ENCODE measurements at places on chromosomes 1 and 21.

DNA sequence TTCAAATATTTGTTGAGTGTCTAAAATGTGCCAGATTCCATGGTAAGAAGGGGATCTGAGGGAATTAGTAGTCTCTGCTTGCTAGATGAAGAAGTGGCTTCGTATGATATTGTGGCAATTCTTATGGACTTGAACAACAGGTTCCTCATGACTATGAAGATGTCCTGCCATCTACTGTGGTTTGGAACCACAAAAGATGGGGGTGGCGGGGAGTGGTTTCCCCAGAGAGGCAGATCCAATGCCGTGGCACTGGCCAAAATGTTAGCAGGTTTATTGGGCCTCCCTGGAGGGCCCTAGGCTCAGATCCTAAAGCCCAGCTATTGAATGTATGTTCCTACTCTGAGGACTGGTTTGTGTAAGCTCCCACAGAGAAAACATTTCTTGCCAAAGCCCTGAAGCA is 120.8 kb downstream of the RGS2 start:
- no peak for DNase-seq

DNA sequence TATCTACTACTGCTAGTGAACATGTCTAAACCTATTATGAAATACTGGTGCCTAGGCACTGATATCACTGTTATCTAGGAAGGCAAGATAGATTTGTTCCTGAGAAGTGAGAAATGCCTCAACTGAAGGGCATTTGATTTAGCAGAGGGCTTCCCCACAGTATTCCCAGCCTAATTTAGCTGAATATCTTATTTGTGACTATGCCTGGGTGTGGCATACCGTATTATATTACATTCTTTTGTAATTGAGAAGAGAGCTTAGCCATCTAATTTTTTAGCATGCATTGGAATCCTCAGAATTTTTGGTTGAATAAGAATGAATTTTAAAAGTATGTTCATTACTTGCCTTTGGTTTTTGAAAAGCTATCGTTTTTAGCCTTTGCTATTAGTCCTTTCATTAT is 99.1 kb downstream of the ZP4 start:
- no peak for DNase-seq

GRCh38 chr1:100699744-100700143 is 19.8 kb upstream of the VCAM1 start:
- no peak for DNase-seq

- no peak for DNase-seq
Measured at GRCh38 chr1:8747879-8748825, 69.3 kb downstream of the RERE start.

DNA sequence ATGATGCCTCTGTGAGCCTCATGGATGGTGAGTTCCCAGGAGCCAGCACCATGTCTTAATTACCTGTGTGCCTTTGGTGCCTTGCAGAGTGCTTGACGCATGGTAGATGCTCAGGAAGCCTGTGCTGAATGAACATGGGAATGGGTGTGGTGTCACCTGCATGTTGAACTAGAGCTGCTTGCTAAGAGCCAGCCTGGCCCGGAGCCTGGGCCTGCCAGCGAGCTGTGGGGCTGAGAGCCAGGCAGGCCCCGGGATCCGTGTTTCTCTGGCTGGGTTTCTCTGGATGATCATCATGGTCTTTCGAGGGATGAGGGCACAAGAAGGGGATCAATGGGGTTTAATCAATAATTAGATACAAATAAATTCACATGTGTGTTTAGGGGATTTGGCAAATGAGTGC is 6.7 kb upstream of the TEX35 start:
- no peak for DNase-seq

DNA sequence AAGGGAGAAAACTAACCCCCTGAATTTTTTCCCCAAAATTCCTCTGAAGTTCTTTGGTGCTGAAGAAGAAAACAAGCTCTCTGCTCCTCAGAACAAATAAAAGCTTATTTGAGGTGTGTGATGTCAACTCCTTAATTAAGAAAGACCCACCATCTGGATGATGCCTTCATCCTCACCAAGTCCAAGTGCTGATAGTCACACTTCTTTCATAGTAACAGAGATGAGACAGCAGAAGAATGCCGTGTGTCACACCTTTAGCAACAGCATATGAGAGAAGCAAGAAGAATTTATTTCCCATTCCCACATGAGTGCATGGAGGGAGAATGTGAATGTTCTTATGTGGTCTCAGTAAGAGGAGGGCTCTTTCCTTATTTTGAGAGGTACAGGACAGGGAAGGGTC is 91.2 kb downstream of the TGFB2 start:
- DNase-seq = no peak

- DNase-seq = no peak
Measured at GRCh38 chr1:92940541-92940940, 20.7 kb downstream of the DIPK1A start.

- no peak for DNase-seq
Measured at GRCh38 chr1:108316545-108316944, 72.7 kb upstream of the NBPF4 start.

DNA sequence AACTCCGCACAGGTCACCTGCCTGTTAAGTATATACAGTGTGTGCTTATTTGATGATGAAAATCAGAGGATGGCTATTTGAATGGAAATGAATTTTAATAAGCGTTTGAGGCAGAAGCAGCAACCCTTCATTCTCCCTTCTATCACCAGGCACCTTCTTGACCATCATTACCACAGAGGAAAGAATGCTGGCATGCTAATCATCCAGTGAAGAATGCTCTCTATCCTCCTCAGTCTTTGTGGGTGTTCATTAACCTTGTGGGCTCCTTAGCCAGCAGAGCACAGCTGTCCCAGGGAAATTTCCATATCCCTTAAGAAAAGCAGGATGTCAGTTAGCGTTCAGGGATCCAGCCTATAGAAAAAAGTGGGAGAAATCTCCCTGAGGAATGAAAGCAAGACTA is 428.0 kb upstream of the CAMK1G start:
- no peak for DNase-seq

DNA sequence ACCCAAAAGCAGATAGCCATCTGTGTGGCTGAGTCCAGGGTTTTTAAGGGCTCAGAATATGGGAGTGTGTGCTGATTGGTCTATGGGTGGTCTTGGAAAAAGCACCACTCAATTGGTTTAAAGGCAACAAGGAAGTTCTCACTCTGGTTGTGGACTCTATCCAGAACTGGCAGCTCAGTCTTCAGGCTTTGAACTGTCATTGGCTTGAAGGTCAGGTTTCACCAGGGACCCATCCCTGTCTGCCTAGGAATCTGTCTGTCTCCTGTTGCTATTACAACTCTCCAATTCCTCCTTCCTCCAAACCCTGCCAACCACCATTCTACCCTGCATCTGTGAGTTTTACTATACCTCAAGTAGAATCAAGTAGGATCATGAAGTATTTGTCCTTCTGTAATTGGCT is 341.7 kb upstream of the ADGRL2 start:
- no peak for DNase-seq

DNA sequence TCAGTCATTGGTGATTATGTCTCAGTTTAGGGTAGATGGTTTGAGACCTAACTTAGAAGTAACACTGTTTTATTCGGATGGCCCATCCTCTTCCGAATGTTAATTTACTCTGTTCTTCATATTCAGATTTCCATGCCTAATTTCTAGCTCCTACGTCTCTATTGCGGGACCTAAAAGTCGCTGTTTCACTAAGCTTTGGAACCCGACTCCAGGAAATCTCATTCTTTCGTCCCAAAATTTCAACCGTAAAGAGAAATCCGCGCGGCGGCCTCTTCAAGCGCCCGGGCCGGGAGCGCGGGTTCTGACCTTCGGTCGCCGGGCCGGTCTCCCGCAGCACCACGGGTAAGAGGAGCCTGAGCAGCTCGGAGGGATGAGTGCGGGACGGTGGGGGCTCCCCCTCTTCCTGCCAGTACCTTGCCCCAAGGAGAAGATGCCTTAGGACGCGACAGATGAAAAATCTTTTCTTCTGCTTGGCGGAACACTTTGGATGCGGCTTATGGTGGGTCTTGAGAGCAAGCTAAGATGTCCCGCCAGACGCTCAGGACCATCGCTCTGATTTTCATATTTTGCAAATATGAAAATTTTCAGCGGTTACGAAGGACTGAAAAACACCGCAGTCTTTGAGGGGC is 128.7 kb downstream of the PPIAL4G start:
- DNase-seq = no peak

DNA sequence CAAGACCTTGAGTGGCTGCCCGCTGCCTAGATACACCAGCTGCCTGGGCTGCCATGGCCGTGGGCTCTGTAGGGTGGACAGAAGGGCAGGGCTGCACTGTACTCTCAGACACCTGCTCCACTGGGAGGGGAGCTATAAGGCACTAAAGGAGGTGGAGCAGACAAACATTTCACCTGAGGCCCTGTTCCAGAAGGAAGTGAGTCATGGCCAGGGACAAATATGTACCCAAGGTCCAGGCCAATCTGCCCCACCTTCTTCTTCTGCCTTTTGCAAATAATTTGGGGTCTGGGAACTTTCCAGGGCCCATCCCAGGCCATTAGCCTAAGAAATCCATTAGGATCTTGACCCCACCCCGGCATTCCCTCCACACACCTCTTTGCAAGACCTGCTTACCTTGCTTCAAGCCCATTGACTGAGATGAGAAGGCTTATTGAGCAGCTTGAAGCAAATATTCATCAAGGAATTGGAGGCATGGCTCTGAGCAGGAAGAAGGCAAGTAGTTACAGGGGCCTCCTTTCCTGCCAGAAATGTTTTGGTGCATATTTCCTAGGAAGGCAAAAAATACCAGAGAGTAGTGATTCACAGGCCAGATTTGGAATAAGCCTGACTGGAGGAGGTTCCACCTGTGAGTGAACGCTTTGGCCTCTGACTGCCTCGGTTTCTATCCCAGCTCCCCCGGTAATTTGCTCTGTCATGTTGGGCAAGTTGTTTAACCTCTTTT is at the start of gene CAPN8:
TSS of gene CAPN8 (minus strand) at position 110 of the 721 bp plus-strand sequence. CDS start at position 55, 55 bp downstream.
- DNase-seq = no peak

GRCh38 chr1:51952638-51953037 is 37.9 kb downstream of the RAB3B start:
- no peak for DNase-seq

GRCh38 chr1:3948344-3948743 is 48.3 kb upstream of the C1orf174 start:
- DNase-seq = no peak

DNA sequence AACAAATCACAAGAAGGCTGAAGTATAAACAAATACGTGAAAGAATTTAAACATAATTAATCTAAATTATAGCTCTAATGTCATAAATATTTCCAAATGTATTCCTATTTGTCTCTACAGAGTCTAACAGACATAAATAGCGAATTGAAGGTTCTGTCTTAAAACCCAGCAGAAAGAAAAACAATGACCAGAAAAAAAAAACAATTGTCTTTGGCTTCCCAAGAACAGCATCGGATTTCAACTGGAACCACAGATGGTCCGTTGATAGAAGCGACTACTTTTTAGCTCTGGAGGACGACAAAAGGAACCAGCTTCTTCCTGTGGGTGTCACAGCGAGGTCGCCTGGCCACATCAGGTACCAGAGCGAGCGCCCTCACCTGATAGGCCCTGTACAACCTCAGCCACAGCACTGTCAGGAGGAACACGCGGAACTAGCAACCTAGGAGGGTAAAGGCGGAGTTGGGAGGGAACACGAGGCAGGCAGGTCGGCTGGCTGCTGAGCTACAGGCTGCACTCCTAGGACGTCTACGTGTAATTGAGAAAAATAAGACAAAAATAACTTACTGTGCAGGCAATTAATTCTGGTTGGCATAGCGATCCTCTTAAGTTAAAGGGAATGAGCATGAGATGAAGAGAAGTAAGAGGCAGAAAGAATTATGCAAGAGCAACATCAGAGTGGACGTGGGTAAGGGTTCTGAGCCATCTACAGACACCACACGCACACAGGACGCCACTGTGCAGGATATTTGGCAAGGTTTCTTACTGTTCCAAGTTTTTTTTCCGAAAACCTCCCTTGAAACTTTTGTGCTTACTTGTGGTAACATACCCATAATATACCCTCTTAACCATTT is 16.7 kb upstream of the PRDM15 start:
- no peak for DNase-seq

GRCh38 chr1:176857632-176858031 is 306.9 kb downstream of the ASTN1 start:
- DNase-seq = no peak

- DNase-seq = no peak
Measured at GRCh38 chr1:247056071-247056470, 22.5 kb downstream of the ZNF670 start.

GRCh38 chr1:70586046-70586445 is 175.0 kb downstream of the CTH start:
- no peak for DNase-seq

DNA sequence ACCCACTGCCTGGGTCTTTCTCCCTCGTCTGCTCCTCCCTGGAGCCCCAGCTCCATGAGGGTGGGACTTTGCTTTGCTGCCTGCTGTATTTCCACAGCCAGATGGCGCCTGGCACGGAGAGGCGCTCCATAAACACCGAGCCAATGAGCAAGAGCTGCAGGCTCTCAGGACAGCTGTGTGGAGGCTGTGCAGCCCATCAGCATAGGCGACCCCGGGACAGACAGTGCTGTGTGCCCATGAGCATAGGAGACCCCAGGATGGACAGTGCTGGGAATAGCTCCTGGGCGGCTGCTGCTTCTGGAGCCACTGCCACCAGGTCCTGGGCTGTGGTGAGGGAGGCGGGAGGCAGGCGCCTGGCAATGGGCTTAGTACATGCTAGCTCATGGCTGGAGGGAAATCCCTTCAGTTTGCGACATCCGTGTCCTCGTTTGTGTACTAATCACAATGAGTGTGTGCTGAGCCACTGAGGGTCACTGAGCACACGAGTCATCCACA is 29.2 kb downstream of the CEP104 start:
- DNase-seq = no peak

DNA sequence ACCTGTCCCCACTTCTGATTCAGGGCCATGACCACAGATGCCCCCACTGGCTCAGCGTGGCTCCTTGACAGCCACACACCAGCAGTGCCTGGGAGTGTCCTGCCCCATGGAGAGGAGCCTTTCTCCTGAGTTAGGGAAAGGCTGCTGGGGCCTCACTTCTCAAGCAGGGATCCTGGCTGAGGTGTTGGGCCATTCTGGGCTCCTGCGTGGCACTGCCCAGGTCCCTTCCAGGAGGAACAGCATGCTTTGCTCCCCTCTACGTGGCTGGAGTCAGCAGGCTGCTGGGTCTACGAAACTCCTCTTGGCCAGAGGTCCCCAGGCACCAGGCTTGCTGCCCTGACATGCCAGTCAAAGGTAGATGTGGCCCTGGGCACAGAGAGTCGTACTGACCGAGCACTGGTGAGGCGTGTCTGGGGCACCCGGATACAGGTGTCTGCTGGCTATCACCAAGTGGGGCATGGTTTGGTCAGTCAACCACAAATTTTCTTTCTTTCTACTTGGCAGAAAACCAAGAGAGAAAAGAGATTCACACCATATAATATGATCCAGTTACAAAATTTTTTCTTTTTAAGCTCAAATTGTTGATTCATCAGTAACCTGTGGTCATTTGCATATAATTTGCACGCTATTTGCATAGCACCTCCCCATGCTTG is 4.1 kb downstream of the ADORA1 start:
- no peak for DNase-seq

GRCh38 chr1:107016376-107016978 is 40.0 kb upstream of the PRMT6 start:
- no peak for DNase-seq

DNA sequence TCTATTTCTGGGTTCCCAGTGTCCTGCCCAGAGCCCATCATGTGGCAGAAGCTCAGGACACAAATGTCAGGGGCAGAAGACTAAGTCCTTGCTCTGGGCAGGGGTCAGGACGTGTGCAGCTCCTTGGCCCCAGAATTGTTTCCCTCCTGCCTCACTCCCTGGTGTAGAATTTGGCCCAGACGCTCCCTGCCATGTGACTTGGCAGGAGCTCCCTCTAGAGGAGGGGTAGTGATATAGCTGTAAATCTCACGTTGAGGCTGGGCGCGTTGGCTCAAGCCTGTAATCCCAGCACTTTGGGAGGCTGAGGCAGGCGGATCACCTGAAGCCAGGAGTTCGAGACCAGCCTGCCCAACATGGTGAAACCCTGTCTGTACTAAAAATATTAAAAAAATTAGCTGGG is 91.2 kb downstream of the UBIAD1 start:
- no peak for DNase-seq
